ENCODE measurements at places on chromosomes 11 and 22. TPM values are rescaled to one million over a fixed set of nuclear protein-coding genes. Genes with fewer than 3 reads are reported as not detected.

- no peaks in the 10 kb centered on the region for H3K36me3 ChIP-seq
- H3K27ac ChIP-seq: no peak overlapping the region
- DNase-seq: no peak
- H3K4me3 ChIP-seq: no peak overlapping the region
These were observed 10.0 kb downstream of the SBF2 start for GRCh38 chr11:10283991-10284390.

DNA sequence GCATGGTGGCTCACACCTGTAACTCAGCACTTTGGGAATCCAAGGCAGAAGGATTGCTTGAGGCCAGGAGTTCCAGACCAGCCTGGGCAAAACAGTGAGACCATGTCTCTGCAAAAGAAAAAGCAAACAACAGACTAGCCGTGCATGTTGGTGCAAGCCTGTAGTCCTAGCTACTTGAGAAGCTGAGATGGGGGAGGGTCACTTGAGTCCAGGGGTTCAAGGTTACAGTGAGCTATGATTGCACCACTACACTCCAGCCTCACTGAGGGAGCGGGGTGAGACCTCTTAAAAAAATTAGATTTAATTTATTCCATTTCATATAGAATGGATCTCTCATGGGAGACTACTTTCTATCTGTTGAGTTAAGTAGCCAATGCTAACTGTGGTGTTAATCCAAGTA is 50.4 kb downstream of the DDX10 start:
- H3K27ac ChIP-seq: no peak overlapping the region
- H3K27me3 ChIP-seq: no peaks in the 10 kb centered on the region
- H3K4me3 ChIP-seq: no peak overlapping the region
- H3K36me3 ChIP-seq: no peaks in the 10 kb centered on the region

The BTG4 gene
- total RNA-seq: not detected

GRCh38 chr11:76256448-76256847 is 50.1 kb upstream of the WNT11 start:
- no peaks in the 10 kb centered on the region for H3K4me1 ChIP-seq
- no peak for DNase-seq
- H3K27me3 ChIP-seq: no peaks in the 10 kb centered on the region
- no peaks in the 10 kb centered on the region for H3K36me3 ChIP-seq

- H3K4me1 ChIP-seq: no peaks in the 10 kb centered on the region
- H3K4me3 ChIP-seq: no peak overlapping the region
- H3K36me3 ChIP-seq: no peaks in the 10 kb centered on the region
These were observed 42.1 kb upstream of the ISX start for GRCh38 chr22:35023692-35024363.

The PIWIL4 gene
- 3.7 TPM for total RNA-seq

The SLC22A6 gene
- total RNA-seq: not detected

- H3K36me3 ChIP-seq: no peaks in the 10 kb centered on the region
- no peaks in the 10 kb centered on the region for H3K4me1 ChIP-seq
- no peak overlapping the region for H3K27ac ChIP-seq
- no peaks in the 10 kb centered on the region for H3K27me3 ChIP-seq
These were observed 147.5 kb upstream of the B3GAT1 start for GRCh38 chr11:134559602-134559962.

The C11orf42 gene
- total RNA-seq: not detected

GRCh38 chr22:39558950-39559349 is 11.6 kb upstream of the CACNA1I start:
- H3K36me3 ChIP-seq: no peaks in the 10 kb centered on the region
- H3K27ac ChIP-seq: no peak overlapping the region
- DNase-seq: no peak

GRCh38 chr11:46492532-46492931 is 101.0 kb upstream of the CHRM4 start:
- no peak overlapping the region for H3K4me3 ChIP-seq
- H3K4me1 ChIP-seq: peaks cover 2% of the 10 kb centered on the region
- H3K27me3 ChIP-seq: no peaks in the 10 kb centered on the region

- H3K27me3 ChIP-seq: no peaks in the 10 kb centered on the region
- H3K36me3 ChIP-seq: no peaks in the 10 kb centered on the region
- H3K4me1 ChIP-seq: no peaks in the 10 kb centered on the region
- peak; percentile 82 for DNase-seq
- H3K27ac ChIP-seq: no peak overlapping the region
- H3K4me3 ChIP-seq: no peak overlapping the region
These were observed 14.8 kb upstream of the RPS3 start for GRCh38 chr11:75384438-75385080.

- DNase-seq: no peak
- H3K4me1 ChIP-seq: no peaks in the 10 kb centered on the region
- no peak overlapping the region for H3K4me3 ChIP-seq
- no peaks in the 10 kb centered on the region for H3K36me3 ChIP-seq
- H3K27me3 ChIP-seq: no peaks in the 10 kb centered on the region
These were observed 43.6 kb downstream of the CTSC start for GRCh38 chr11:88293931-88294330.

GRCh38 chr22:20533879-20534265 is 26.5 kb downstream of the MED15 start:
- H3K4me3 ChIP-seq: no peak overlapping the region
- H3K27me3 ChIP-seq: no peaks in the 10 kb centered on the region
- no peak for DNase-seq
- peaks cover 20% of the 10 kb centered on the region for H3K4me1 ChIP-seq
- H3K27ac ChIP-seq: no peak overlapping the region

DNA sequence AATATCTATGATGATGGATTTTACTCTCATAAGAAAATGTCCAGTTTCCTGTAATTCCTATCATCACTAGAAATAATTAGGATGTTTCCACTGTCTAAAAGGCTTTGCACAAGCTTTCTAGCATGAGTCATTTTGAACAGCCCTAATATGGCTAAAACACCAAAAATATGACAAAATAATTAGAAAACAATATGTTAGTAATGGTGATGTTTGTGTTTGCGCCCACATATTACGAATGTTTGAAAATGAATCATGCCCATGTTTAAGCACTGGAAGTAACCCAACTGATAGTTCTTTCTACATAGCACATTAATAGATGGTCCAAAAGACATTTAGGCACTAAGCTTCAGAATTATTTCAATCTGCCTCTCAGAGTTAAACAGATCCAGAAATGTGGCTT is 96.0 kb downstream of the TRPC6 start:
- no peaks in the 10 kb centered on the region for H3K27me3 ChIP-seq
- DNase-seq: no peak
- H3K4me1 ChIP-seq: no peaks in the 10 kb centered on the region

GRCh38 chr22:48405741-48406140 is 1421.9 kb downstream of the BRD1 start:
- no peaks in the 10 kb centered on the region for H3K4me1 ChIP-seq
- H3K27ac ChIP-seq: no peak overlapping the region
- no peak for DNase-seq
- H3K27me3 ChIP-seq: no peaks in the 10 kb centered on the region

- no peaks in the 10 kb centered on the region for H3K36me3 ChIP-seq
- no peaks in the 10 kb centered on the region for H3K27me3 ChIP-seq
- no peak overlapping the region for H3K4me3 ChIP-seq
- H3K27ac ChIP-seq: no peak overlapping the region
These were observed 6.7 kb downstream of the MMP7 start for GRCh38 chr11:102523887-102524286.

- H3K27me3 ChIP-seq: no peaks in the 10 kb centered on the region
- no peaks in the 10 kb centered on the region for H3K36me3 ChIP-seq
- H3K4me3 ChIP-seq: no peak overlapping the region
- no peak overlapping the region for H3K27ac ChIP-seq
- DNase-seq: no peak
- H3K4me1 ChIP-seq: no peaks in the 10 kb centered on the region
These were observed 346.1 kb upstream of the TENM4 start for GRCh38 chr11:79786961-79787360.

GRCh38 chr11:74870485-74870884 is 78.4 kb downstream of the XRRA1 start:
- no peak for DNase-seq
- no peaks in the 10 kb centered on the region for H3K4me1 ChIP-seq
- H3K4me3 ChIP-seq: no peak overlapping the region
- no peaks in the 10 kb centered on the region for H3K36me3 ChIP-seq
- H3K27me3 ChIP-seq: no peaks in the 10 kb centered on the region

The LRRN4CL gene
- total RNA-seq: 25.5 TPM

DNA sequence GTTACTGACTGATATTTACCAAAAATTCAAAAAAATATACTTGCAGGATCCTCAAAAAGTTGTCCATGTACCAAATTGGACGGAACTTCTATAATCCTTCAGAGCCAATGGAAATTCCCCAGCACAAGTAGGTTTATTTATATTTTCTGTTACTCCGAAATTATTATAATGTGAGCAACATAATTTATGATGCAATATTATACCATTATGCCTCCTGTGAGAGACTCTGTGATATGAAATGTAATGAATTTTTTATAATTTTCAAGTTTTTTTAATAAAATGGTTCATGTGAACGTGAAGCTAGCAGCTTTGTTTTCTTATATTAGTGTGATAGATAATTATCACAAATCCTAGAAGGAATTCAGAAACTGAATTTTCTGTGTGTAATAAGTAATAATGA is 18.2 kb downstream of the PIWIL4 start:
- H3K4me1 ChIP-seq: no peaks in the 10 kb centered on the region
- H3K4me3 ChIP-seq: no peak overlapping the region
- no peak for DNase-seq
- no peak overlapping the region for H3K27ac ChIP-seq
- H3K36me3 ChIP-seq: no peaks in the 10 kb centered on the region

DNA sequence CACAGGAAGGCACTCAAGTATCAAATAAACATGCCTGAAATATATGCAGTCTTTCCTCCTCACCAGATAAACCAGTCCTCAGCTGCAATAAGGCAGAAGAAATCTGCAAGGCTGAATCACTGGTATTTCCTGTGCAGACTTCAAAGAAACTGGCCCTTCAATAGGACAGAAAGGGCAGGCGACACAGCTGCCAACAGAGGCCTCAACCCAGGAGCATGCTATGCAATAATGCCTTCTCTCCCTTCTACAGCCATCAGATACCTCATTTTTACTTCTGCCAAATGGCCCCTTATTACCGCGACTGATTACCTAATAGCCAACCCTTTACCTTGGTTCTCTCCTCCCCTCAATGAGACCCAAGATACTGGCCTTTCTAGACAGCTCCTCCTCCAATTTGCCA is 8.0 kb downstream of the NUMA1 start:
- H3K27me3 ChIP-seq: no peaks in the 10 kb centered on the region
- peaks cover 8% of the 10 kb centered on the region for H3K4me1 ChIP-seq
- no peaks in the 10 kb centered on the region for H3K36me3 ChIP-seq

The P2RY2 gene
- total RNA-seq: 1.6 TPM

DNA sequence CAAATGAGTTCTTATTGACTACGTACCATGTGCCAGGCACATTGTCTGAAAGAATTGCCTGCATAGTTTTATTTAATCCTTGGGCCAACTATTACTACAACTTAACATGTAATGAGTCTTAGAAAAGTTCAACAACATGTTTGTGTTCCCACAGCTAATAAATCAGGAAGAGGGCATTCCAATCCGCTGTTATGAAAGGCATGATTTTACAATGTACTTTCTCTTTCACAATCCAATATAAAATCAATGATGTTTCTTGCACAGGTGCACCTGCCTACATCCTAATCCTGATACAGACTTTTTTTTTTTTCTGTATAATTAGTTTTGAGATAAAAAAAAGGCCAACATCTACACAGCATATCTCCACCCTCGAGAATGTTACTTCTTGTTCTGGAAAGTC is 728.4 kb upstream of the CCDC90B start:
- no peak overlapping the region for H3K4me3 ChIP-seq
- H3K4me1 ChIP-seq: peaks cover 4% of the 10 kb centered on the region
- H3K27me3 ChIP-seq: no peaks in the 10 kb centered on the region
- no peak overlapping the region for H3K27ac ChIP-seq

The OTOG gene
- not detected for total RNA-seq

The OR52A1 gene
- total RNA-seq: not detected

DNA sequence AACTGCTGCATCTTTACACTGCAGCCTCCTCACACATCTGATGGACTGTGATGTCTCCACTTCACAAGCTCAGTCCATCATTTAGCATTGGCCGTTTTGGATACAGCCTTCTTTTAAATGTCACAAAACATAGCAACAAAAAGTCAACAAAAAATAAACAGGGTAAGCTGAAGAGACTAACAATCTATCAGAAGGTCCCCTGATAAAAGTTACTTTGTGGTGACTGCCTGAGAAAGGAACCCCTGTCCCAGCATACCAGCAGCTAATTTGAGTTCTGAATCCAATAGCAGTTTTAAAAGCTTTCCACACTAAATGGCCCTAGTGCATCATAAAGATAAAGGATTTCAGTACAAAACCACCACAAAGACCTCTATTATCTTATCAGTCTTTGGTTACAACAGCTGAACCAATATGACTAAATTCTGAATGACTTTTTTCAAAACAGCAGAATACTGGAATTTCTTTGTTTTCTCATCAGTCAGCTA is 162.4 kb downstream of the SOX6 start:
- H3K27me3 ChIP-seq: no peaks in the 10 kb centered on the region
- H3K36me3 ChIP-seq: no peaks in the 10 kb centered on the region
- no peak for DNase-seq
- H3K4me1 ChIP-seq: no peaks in the 10 kb centered on the region
- H3K27ac ChIP-seq: no peak overlapping the region

- no peaks in the 10 kb centered on the region for H3K27me3 ChIP-seq
- H3K36me3 ChIP-seq: no peaks in the 10 kb centered on the region
- H3K4me3 ChIP-seq: no peak overlapping the region
- no peak overlapping the region for H3K27ac ChIP-seq
- H3K4me1 ChIP-seq: no peaks in the 10 kb centered on the region
These were observed 28.5 kb upstream of the BAIAP2L2 start for GRCh38 chr22:38138961-38139360.

The KCNQ1OT1 gene
- total RNA-seq: 9.6 TPM

DNA sequence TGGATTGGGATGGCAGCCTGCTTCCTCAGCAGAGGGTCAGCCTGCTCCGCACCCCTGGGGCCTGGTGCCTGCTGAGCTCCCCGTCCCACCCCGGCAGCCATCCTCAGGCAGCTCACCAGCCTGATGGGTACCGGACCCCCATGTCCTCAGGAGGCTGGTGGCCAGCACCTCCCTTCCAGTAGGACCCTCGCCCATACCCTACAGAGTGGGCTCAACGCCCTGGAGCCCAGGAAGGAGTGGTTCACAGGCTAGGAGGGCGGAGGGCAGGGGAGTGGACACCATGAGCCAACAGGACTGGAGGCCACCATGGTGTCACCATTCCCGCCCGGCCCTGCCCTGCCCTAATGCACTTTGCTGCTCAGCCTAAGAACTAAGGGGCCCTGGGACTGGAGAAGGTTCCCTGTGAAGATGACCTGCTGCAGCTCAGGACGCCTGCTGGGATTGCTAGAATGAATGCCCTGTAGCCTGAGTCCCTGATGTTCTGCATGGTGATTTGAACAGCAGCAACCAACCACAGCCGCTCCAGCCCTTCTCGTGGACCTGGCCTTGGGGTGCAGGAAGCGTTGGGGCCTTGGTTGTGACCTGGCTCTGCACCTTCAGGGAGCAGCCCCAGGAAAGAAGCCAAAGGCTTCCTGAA is 1080.8 kb downstream of the BRD1 start:
- no peaks in the 10 kb centered on the region for H3K4me1 ChIP-seq
- no peak overlapping the region for H3K27ac ChIP-seq
- H3K4me3 ChIP-seq: no peak overlapping the region
- DNase-seq: no peak
